ENCODE measurements at places on chromosomes 7 and 10. TPM values are rescaled to one million over a fixed set of nuclear protein-coding genes. Genes with fewer than 3 reads are reported as not detected.

Gene DYDC2
- total RNA-seq, result not detected

Gene RGR
- not detected for total RNA-seq

Gene HSPA12A
- 3.3 TPM for total RNA-seq

Gene ADGRA1
- total RNA-seq, result not detected

Gene CYTH3
- 4.7 TPM for total RNA-seq

Gene H2BK1
- total RNA-seq, result not detected

Gene MGMT
- total RNA-seq, result 24.2 TPM

Gene GPR146
- total RNA-seq, result 0.77 TPM

Gene MINDY4
- 0.86 TPM for total RNA-seq

Gene RP9
- total RNA-seq, result 24.1 TPM

Gene SPAG6
- total RNA-seq, result not detected

Gene NKX2-3
- total RNA-seq, result not detected

Gene IRF5
- 15.8 TPM for total RNA-seq

Gene MKX
- total RNA-seq, result not detected

Gene HYAL4
- total RNA-seq, result not detected

Gene GIMAP8
- total RNA-seq, result not detected

Gene FAM237B
- not detected for total RNA-seq

Gene CDHR1
- total RNA-seq, result not detected

Gene NPSR1
- total RNA-seq, result not detected

Gene PPP1R3C
- total RNA-seq, result not detected

Gene LRRC18
- not detected for total RNA-seq

Gene NOS3
- 0.78 TPM for total RNA-seq

Gene GIMAP6
- not detected for total RNA-seq

Gene SDK1
- total RNA-seq, result 0.36 TPM

All from OCI-LY7 (cell line).